Brain microvascular endothelial cell (primary cell): ENCODE measurements at places on chromosomes 3 and 15.

DNA sequence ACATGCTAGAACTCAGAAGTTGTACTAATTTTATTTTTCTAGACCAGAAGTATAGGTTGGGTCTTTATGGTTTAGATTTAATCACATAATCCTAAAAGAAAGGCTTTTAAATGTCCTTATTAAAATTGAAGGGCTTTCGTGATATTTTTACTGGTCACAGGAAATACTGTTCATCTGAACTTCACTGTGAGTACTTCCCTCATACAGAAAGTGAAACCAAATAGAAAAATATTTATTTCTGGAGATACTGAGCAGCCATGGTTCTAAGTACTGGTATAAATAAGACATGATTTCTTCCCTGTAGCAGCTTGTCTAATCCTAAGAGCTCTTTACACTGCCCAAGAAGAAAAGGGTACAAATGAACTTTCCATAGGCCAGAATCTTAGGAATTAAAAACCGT lies 2.0 kb downstream of the SNRK start:
- DNase-seq: no peak

GRCh38 chr3:132254076-132254755 lies 63.0 kb upstream of the ACP3 start:
- no peak for DNase-seq

DNA sequence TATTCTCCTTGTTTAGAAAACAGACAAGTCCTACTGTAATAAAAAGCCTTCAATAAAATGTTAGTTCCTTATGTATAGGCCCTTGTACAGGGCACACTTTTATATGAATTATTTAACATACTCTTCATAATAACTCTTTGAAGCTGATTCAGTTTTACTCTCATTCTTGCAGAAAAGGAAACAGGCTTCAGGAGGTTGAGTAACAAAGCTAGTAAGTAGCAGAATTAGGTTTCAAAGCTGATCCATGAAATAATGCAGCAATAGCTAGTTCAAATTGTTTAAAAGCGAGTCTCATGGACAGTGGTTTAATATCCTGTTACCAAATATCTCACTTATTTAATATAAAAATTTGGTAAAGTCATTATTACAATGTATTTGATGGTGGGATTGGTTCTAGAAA lies 25.0 kb downstream of the TCF12 start:
- DNase-seq: no peak

DNA sequence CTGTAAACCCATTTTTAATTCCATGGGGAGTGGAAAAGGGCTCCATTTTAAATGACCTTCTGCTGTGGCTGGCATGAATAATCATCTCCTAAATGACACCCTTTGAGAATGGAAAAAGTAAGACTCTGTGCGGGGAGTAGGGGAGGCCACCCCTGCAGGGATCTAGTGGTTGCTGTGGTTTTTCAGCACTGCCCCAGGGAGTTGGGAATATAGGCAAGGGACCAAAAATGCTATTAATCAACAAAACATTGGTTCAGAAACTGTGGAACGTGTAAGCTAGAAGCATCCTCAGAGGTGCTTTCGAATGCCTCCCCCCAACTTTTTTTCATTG lies 30.1 kb upstream of the ADAMTS7 start:
- no peak for DNase-seq

GRCh38 chr15:70354346-70354905 lies 256.7 kb upstream of the TLE3 start:
- no peak for DNase-seq

DNA sequence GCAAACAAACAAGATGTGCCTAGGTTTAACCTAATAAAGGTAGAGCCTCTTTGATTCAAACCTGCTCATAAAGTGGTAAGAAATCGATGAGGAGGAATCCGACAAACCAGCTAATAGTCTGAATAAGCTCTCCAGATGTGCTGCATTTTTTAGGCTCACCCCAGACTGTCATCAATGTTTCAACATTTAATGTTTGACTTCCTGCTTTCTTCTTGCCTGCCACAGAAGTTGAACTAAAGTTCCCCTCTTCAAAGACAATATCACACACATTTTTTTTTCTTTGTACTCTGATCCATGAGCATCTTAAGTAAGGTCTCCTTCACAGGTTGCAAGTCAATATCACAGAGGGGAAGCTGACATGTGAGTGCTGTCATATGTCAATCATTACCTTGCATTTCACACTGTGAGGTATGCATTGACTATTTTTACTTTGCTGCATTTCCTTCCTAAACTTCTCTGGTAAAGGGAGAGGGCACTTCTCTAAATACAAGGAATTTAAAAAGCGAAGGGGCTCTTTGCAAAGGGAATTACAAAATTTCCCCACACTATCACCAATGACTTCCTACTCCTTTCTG lies 172.3 kb upstream of the MCTP2 start:
- no peak for DNase-seq

DNA sequence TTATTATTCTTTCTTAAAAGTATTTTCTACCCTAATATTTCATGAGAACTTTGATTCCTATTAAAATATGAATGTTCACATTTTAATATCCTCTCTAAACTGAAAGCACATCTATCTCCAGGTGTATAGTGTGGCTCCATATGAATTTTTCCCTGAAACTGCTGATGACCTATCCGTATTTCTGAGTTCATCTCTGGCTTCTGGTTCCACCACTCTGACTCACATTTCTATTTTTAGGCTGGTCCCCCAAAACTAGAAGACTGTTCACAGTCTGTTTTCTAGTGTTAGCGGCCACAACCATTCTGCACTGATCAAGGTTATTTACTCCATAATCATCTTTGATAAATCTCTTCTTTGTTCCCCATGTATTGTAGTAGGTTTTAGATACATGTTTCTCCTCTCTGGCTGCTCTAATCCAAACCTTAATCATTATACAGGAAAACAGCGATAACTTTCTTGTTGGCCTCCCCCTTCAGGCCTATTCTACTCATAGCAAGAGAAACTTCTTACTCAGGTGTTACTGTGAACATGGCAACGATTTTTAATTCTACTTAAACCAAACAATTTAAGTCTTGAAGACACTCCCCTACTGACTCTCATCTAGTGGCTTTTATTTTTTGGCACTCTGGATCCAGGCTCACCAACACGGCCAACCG lies 12.8 kb downstream of the ADPGK start:
- DNase-seq: no peak

DNA sequence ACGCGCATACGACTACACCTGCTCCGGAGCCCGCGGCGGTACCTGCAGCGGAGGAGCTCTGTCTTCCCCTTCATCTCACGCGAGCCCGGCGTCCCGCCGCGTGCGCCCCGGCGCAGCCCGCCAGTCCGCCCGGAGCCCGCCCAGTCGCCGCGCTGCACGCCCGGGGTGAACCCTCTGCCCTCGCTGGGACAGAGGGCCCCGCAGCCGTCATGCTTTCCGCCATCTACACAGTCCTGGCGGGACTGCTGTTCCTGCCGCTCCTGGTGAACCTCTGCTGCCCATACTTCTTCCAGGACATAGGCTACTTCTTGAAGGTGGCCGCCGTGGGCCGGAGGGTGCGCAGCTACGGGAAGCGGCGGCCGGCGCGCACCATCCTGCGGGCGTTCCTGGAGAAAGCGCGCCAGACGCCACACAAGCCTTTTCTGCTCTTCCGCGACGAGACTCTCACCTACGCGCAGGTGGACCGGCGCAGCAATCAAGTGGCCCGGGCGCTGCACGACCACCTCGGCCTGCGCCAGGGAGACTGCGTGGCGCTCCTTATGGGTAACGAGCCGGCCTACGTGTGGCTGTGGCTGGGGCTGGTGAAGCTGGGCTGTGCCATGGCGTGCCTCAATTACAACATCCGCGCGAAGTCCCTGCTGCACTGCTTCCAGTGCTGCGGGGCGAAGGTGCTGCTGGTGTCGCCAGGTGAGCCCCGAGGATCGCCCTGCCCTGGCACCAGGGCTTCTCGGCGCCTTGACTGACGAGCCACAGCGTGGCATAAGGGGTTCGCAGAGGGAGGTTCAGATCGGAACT lies 420 bp downstream of the SLC27A2 start:
- DNase-seq: no peak

DNA sequence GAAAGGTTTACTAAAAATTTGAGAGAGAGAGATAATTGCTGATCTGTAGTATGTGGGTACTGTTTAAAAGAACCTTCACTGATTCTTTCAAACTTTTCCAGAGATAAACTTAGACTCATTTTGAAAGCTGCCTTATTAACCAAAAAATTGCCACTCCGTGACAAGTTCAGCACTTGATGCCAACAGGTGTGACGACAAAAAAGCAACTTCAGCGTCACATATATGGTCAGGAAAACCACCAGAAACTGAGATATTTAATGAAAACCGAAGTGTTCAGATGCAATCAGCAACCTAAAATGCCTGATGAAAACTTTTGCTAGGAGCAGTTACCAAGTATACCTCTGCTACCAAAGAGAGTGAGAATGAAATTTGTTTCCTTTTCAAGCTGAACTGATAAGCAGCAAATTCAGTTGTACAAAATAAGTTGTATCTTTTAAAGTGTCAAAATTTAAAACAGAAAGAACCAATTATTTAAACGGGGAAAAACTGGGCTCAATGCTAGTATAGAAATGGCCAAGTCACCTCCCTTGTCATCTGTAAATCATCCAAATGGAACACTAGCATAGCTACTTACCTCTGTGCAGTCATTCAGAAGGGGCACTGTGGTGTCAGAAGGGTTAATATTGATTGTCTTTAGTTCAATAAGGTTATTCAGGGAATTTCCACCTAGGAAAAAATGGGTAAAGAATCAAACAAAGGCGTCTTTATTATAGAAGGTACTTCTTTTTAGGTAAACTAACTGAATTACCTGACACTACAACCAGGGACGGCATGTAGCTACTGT lies 91.5 kb upstream of the OCA2 start:
- no peak for DNase-seq

DNA sequence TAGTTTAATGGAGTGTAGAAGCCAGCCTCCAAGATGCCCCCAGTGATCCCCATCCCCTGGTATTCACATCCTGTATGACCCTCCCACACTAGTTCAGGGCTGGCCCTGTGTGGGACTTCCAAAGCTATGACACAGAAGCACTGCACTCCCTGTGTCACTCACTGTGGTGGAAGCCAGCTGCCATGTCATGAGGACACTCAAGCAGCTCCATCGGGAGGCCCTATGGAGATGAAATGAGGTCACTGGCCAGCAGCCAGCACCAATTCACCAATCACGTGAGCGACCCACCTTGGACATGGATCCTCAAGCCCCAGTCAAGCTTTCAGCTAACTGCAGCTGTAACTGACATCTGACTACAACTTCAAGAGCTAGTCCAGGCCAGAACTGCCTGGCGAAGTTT lies 3.9 kb upstream of the ACAN start:
- DNase-seq: no peak

DNA sequence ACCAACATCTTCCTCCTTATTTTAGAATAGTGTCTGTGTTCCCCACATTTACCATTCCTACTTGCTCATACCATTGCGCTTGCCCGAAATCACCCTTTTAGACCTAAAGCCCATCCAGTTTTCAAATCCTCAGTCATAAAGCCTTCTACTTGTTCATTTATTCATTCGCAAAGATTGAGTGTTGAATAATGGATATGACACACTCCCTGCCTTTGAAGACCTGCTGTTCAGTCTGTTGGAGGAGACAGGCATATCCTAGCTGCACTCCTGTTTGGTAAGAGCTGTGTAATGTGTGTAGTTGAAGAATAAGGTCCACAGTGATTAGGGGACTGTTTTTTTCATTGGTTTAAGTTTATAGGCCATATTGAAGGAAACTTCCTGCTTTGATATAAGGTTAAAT lies 1.7 kb downstream of the CNOT10 start:
- DNase-seq: no peak

GRCh38 chr15:27846722-27847395 lies 252.3 kb downstream of the OCA2 start:
- DNase-seq: no peak

- DNase-seq: no peak
Observed at GRCh38 chr15:44804298-44805046, 68.1 kb downstream of the TRIM69 start.
